Osteoblast (primary cell): ENCODE measurements at places on chromosomes 3 and 15.

GRCh38 chr3:51977446-51978142, 2.7 kb downstream of the ABHD14A start:
- no peak for DNase-seq

- no peak for DNase-seq
Measured at GRCh38 chr3:133112666-133113065, 74.5 kb downstream of the TMEM108 start.

DNA sequence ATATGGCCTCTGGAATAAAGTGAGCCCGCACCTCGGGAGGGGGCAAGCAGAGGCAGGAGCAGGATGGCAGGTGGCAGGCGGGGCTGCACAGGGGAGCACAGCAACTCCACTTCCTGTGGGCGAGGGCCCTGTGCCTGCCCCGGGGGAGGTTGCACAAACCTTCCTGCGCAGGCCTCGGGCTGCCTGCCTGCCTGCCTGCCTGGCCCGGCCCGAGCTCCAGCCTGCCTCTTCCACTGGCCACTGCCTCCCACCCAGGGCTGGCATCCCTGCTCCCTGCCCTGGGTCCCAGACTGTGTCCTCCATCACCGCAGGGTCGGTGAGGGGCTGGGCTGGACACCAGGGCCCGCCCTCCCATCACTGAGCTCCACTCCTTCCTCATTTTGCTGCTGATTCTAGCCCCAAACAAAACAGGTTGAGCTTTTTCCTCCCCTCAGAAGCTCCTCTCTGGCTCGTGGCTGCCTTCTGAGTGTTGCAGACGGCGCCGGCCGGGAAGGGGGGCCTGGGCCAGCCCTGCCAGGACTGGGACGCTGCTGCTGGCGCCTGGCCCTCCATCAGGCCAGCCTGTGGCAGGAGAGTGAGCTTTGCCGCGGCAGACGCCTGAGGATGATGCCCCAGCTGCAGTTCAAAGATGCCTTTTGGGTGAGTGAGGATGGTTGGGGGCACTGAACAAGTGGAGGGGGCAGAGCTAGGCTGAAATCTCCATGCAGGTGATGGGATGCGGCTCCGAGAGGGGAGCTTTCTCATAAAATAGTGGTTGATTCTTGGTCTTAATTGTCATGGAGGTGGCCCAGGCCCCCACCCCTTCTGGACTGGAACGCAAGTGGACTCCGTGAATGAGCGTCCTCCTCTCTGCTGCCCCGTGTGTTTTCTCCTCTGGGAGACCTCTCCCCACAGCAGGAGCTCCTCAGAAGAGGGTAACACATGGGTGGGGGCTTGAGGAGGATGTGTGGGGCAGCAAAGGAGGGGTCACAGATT, at the start of gene PSTPIP1:
TSS of gene PSTPIP1 (plus strand) at position 156 of the 975 bp plus-strand sequence. CDS start at position 604, 448 bp downstream.
- peak; percentile 71 for DNase-seq

- DNase-seq = no peak
Measured at GRCh38 chr3:15979495-15979894, 181.7 kb upstream of the ANKRD28 start.

GRCh38 chr3:157602424-157602823, 99.2 kb upstream of the VEPH1 start:
- DNase-seq = no peak

GRCh38 chr3:156300929-156301840, 180.8 kb downstream of the KCNAB1 start:
- DNase-seq = no peak

DNA sequence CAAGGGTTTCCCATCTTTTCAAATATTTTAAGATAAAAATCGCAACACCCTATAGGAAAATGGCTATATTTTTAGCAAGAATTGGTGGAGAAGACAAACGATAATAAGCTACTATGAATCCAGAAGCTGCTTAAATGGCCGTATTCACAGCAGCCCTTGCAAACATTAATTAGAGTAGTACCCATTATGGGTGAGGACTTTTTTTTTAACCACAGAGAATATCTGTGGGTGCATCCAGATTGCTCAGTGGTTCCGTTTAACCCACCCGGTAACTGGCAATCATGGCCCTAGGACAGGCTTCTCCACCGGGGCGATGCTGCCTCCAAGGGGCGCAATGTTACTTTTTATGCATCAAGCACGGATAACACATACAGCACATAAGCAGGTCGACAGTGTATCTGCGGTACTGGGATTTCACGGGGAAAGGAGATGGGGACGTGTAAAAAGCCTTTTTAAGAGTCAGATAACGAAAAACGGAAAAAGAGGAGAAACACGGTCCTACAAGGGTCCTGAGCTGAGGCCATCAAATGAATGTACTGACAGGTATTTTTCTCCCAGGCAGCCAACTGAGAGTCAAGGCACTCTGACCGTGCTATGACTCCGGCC, 968 bp upstream of the TMEM266 start:
- DNase-seq = no peak

DNA sequence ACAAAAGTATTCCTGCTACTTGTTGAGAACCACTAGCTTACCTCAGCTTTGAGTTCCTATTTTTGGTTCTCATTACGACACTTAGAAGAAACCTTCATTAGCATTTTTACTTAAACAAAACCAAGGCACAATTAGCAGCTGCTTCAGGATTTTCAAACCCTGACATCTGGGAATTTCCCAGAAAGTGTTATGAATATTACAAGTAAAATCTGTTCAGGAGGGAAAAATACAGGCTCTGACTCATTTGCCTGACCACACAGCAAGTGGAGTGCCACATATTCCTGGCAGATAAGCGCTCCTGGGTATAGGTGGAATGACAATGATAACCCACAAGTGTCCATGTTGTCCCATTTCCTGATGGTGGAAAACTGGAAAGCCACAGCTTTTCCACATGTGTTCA, 10.3 kb upstream of the RFTN1 start:
- no peak for DNase-seq

DNA sequence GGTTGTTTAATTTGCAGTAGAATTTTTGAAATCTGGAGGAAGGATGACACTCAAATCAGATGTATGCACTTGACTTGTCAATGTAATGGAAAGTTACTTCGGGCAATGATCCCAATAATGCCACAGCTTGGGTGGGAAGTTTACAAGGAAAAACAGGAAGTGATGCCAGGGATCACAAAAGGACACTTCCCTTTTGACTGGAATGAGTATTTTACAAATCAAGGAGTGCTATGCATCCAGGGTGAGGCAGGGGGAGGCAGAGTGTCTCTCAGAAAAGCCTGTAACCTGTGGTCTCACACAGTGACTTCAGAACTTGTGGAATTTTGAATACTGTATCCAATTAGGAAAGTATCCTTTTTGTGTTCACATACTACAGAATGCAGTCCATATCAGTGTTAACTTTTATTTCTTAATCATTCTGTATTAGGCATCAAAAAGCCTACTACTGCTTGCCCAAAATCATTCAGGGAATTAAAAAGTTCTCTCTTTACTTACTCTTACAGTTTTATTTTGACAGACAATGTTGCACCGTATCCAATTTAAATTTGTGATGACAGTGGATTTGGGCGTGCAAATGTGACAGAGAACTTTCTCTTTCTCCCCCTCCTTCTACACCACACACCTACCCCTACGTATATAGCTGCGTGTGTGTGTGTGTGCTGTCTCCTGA, 445.1 kb downstream of the MECOM start:
- peak; percentile 81 for DNase-seq

DNA sequence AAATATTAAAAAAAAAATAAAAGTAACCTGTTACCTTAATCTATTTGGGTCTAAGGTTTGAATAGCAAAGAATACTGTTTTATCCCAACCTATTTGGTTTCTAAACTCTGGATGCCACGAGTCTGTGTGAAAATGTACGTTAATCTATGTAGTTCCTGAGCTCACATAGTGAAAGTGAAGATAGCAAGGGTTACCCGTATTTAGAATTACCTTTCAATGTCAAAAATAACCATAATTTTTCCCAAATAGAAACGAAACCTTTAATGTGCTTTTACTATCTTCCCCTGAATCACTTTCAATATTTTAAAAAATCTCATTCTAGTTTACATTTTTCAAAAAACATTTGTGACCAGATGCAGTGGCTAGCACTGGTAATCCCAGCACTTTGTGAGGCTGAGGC, 5.8 kb upstream of the USP50 start:
- no peak for DNase-seq

- no peak for DNase-seq
Measured at GRCh38 chr3:160482796-160483195, 33.2 kb upstream of the TRIM59 start.

DNA sequence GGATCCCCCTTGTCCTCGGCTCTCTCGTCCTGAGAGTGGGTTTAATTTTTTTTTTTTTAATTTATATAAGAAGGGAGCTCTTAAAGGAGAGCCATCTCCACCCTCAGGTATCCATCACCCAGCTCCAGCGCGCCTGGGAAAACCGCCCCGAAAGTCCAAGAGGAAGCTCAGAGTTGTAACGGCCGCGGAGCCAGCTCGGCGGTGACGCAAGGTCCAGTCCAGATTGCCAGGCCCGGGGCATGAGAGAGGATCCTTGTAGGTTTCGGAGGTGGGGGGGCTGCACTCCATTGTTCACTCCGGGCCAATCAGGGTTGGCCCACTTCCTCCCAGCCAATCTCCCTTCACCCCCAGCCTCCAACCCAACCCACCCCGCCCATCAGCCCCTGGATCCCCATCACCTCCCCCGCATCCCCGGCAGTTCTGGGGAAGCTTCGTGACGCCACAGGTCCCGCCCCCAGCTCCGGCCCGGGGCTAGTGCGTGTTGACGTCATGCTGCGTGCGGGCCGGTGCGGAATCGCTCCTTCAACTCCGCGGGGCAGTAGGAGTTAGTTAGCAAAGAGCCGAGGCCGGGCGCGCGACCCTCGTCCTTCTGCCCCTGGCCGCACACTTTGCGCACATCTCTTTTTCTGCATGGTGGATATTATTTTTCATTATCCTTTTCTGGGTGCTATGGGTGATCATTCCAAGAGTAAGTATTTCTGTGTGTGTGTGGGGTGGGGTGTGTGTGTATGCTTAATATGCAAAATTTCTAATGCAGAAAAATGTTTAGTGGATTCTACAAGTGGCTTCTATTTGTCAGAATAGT, at the start of gene ISL2:
TSS of gene ISL2 (plus strand) at position 520 of the 805 bp plus-strand sequence. CDS start at position 631, 111 bp downstream.
- DNase-seq = peak; percentile 99

DNA sequence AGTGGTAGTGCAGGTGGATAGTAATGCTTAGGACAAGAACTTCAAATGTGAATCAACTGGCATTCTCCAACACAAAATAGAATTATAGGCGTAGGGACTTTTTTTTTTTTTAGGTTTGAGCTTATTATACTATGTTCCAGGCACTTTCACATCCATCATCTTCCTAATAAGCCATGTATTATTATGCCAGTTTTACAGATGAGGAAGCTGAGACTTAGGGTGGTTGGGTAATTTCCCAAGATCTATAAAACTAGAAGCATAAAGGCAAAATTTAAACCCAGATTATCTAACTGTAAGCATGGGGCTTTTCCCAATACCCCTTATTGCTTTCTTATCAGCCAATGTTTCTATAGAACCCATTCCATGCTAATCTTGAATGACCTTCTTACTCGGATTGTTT, 75.1 kb upstream of the ETV5 start:
- no peak for DNase-seq

- DNase-seq = no peak
Measured at GRCh38 chr3:160368804-160369203, 30.2 kb downstream of the IFT80 start.

GRCh38 chr3:51967384-51968169, at the start of gene PCBP4:
PCBP4 (minus strand) TSS chr3:51967454; CDS start chr3:51961240, 6,214 bp downstream.
- DNase-seq = peak; percentile 96

DNA sequence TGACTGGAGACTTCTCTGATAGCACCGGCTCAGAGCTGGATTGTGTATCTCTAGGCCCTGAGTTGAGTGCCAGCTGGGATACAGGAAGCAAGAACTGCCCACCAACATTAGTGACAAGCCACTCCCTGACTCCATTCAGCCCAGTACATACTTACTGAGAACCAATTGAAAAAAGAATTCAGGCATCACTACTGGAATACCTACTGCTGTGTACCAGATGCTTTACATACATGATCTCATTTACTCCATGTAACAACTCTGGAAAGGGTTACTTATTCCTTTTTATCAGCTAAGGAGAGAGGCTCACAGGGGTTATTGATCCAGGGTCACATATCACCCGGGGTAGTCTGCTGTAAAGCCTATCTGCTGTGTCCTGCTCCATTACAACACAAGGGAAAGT, 1.3 kb upstream of the SYN2 start:
- DNase-seq = no peak

DNA sequence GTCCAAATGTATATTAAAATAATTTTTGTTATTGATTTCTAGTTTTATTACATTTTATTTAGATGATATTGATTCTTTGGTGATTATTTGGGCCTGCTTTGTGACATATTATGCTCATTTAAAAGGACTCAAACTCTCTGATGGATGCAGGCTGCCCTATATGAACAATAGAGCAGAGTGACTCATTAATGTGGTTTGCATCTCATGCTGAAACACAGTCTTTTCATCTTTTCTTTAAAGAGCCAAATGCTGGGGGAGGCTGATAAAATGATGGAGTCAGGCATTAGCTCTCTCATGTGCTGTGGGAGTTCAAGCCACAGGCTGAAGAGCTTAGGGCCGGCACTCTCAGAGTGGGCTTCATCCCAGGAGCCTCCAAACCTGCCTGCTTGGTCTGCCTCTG, 7.2 kb downstream of the PLA1A start:
- peak; percentile 83 for DNase-seq

- DNase-seq = no peak
Measured at GRCh38 chr3:135766115-135766514, 199.4 kb upstream of the PPP2R3A start.

DNA sequence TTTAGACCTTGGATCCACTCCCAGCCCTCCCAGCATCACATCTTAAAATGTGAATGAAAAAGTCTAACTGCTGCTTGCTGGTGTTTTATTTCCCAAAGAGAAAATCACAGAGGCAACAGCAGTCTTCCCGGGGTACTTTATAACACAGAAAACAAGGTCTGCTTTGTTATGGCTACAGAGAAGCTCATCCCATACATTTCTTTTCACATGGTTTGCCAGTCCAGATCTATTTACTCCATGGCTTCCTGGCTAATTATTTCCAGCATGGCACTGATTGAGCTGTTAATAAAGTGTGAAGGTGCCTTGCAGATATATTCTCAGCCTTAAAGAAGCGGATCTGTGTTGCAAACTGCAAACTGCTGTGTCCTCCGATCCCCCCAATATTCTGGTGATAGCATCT, 466.1 kb upstream of the CFAP20DC start:
- no peak for DNase-seq

DNA sequence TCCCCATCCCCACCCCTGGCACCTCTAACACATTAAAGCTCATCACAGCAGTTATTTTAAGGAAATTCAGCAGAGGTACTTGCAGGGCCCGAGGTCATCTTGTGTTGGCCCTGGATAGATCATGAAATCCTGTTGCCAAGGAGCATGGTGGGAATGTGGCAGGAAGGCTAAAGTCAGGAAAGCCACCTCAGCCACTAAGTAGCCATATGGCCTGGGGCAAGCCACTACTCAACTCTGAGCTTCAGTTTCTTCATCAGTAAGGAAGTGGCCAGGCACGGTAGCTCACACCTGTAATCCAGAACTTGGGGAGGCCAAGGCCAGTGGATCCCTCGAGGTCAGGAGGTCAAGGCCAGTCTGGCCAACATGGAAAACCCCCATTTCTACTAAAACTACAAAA, 55.9 kb downstream of the LIPC start:
- no peak for DNase-seq

DNA sequence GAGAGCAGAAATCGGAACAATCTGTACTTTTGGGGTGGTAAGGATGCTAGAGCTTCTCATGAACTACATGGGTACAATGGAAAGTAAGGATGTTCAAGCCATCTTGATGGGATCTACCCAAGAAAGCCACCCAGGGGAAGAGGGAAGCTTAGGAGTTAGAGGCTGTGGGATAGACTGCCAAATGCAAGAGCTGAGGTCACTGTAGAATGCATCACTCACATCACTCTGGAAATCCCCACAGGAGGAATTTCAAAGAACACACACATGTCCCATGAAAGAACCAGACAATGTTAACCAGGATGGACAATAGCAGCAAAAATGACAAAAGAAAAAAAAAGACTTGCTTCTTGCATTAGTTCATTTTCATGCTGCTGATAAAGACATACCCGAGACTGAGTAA, 32.8 kb upstream of the UBE2E2 start:
- no peak for DNase-seq
